ENCODE measurements at places on chromosomes 6 and 20.

- no peak for DNase-seq
Observed at GRCh38 chr6:168411793-168412192, 29.2 kb upstream of the SMOC2 start.

- no peak for DNase-seq
Observed at GRCh38 chr20:7848351-7848750, 91.9 kb downstream of the HAO1 start.

DNA sequence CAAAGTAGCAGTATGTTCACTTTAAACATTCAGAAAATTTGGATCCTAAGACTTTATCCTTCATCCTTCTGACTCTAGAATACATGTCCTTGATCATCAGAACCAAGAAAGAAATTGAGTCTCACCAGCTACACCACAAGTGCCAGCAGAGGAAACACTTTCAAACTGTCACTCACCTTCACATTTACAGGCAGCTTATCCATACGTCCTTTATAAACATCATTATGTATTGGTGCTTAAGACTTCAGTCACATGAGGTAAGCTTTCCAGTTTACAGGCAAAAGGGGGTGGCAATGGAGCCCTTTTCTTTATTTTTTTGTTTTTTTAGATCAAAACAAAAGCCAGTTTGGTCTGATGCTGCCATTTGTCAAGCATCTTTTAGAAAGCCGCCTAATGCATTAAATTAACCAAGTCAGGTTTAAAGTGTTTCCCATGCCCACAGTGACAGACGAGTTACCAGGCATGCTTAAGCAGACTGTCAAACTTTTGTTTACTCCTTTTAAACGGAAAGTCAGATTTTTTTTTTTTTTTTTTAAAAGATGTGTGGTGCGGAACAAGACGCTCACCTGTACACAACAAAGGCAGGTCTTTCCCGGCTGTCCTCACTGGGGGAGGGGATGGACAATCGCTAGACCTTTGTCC lies 952 bp upstream of the BRPF3 start:
- DNase-seq, result peak; percentile 19

GRCh38 chr20:15111654-15112053 lies 774.2 kb upstream of the FLRT3 start:
- no peak for DNase-seq

DNA sequence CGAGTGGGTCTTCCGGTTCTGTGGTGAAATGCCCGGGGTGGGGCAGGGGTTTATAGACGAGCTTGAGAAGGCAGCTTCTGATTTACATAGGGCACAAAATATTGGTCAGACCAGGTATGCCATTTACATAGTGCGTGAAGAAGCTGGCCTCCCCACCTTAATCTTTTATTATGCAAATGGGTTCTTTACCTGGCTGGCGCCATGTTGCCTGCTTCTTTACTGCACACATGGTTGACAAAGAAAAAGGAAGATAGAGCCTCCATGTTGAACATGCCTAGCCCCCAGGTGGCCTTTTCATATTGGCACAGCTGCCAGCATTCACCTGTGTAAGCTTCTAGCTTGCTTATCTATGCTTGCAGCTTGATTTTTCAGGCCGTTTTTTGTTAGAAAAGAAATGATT lies 276.2 kb downstream of the PHACTR1 start:
- DNase-seq, result no peak

DNA sequence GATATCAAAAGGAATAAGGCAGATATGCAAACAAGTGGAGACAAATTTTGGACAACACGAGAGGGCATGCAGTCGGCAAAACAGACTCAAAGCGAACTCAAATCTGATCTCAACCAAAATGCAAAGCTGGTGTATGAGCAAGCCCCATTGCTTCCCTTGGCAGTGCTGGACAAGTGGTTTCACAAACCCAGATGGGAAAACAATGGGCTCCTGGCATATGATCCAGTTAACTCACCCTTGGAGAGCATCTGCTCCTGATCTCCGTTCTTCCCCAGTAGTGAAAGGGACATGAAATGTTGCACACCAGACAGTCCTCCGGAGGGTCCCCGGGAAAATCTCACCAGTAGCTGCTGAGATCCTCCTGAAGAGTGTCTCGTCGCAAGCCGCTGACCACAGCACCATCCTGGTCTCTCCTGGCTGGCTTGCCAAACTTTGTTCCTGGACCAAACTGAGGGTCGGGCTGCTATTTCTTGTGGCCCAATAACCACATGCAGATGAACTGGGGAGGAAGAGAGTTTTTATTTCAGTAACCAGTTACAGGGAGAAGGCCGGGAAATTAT lies 84.3 kb upstream of the THBS2 start:
- DNase-seq, result no peak

GRCh38 chr6:90508753-90509152 lies 78.1 kb downstream of the MAP3K7 start:
- no peak for DNase-seq

DNA sequence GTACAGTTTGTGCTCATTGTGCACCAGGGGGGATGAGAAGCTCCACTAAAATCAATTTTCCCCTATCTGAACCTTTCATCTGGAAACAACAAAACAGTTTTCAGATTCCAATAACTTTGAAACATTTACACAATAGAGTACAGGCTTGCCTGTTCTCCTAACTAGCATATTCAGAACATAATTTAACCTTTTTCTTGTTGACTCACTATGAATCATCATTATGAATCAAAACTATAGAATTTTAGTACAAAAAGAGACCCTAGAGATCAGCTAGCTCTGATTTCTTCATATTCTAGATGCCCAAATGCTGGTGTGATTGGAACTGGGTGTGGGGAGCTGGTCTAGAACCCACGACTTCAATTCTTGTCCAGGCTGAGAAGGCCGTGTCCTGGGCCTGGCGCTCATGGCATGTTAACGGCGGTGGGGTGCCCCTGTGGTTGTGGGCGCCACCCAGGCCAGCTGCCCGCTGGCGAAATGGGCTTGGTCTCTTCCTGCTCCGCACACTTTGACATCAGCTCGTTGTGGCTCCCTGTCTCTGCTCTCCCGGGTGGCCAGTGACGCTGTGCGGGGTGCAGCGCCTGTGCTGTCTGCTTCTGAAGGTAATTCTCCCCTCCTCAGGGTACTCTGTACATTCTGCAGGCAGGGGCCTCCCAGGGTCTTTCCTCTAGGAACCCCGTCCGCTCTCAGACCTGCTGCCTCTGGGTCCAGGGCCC lies 29.9 kb upstream of the AGPAT4 start:
- DNase-seq, result no peak

DNA sequence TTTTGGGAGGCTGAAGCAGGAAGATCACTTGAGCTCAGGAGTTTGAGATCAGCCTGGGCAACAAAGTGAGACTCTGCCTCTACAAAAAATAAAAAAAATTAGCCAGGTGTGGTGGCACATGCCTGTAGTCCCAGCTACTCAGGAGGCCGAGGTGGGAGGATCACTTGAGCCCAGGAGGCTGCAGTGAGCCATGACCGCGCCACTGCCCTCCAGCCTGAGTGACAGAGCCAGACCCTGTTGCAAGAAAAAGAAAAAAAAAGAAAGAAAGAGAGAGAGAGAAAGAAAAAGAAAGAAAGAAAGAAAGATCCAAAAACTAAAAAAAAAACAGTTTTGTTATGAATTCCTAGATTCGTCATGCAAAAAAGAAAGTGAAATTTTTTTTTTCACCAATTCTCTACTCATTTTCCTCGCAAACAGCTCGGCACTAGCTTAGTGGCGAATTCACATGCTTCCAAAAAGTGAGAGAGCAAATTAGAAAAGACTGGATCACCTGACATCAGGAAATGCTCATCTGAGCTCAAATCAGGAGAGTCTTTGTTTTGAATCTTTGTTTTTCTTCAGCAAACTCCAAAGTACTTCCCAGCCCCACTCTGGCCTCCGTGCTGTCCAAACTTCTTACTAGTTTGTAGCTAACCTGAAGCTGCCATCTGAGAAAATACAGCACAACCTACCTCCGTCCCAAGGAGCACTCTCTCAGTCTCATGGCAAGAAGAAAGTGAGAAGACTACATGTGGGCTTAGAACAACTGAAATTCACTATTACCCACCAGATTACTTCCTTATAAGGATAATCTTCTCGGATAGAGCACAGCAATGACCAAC lies 27.0 kb downstream of the IPCEF1 start:
- no peak for DNase-seq

DNA sequence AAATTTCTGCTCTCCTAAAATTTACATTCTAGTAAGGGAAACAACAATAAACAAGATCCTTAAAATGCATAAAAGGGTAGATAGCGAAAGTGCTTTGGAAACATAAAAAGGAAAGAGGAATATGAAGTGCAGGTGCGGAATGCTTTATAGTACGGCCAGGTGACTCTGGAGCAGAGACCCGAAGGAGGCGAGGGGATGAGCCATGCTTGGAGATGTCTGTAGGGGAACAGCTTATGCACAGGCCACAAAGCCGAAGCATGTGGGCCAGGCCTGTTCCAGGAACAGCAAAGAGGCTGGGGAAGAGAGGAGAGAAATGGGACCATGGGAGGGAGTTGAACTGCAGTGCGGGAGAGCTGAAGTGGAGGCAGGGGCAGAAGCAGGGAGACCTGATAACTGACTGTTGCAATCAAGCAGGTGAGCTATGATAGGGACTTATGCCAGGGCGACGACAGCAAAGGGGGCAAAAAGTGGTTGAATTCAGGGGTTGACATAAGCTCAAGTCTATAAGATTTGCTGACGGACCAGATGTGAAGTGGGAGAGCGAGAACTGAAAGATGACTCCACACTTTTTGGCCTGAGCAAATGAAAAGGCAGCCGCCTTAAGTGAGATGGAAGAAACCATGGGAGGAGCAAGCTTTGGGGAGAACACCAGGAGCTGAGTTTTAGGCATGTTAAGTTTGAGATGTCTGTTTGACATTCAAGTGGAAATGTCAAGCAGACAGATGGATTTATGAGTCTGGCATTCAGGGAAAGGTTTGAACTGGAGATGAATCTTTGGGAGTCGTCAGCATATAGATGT lies 83.1 kb downstream of the CNBD2 start:
- DNase-seq, result peak; percentile 15

DNA sequence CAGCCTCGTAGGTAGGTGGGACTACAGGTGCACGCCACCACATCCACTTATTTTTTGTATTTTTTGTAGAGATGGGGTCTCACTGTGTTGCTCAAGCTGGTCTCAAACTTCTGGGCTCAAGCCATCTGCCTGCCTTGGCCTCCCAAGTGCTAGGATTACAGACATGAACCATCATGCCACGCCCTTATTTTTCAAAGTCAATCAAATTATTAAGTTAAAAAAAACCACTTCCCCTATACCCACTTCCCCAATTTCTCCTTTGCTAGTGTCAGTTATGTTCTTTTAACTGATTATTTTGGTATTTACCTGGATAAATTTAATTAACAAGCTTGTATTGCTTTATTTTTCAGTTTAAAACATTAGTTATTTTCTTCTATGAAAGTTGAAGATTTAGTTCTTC lies 49.6 kb downstream of the RIOK1 start:
- DNase-seq, result no peak

GRCh38 chr6:22029171-22029570 lies 267.7 kb downstream of the PRL start:
- no peak for DNase-seq

DNA sequence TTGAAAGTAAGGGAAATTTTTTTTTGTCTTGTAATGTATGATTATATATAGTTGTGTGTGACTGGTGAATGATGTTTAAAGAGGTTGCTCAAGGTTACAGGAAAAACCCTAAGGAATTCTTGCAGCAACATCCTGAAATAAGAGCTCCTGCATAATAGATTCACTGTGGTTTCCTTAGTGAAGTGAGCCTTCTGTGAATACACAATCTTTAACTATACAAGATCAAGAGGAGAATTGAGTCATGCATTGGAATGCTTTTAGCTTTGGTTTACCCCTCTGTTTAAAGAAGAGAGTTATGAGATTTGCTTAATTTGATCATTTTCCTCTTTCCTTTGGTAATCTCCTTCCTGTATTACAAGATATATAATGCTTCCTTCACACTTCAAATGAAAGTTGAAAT lies 141.6 kb upstream of the EYA4 start:
- no peak for DNase-seq

- no peak for DNase-seq
Observed at GRCh38 chr20:62828511-62829230, 11.8 kb downstream of the COL9A3 start.

- no peak for DNase-seq
Observed at GRCh38 chr6:38133932-38134703, 314.6 kb downstream of the ZFAND3 start.

DNA sequence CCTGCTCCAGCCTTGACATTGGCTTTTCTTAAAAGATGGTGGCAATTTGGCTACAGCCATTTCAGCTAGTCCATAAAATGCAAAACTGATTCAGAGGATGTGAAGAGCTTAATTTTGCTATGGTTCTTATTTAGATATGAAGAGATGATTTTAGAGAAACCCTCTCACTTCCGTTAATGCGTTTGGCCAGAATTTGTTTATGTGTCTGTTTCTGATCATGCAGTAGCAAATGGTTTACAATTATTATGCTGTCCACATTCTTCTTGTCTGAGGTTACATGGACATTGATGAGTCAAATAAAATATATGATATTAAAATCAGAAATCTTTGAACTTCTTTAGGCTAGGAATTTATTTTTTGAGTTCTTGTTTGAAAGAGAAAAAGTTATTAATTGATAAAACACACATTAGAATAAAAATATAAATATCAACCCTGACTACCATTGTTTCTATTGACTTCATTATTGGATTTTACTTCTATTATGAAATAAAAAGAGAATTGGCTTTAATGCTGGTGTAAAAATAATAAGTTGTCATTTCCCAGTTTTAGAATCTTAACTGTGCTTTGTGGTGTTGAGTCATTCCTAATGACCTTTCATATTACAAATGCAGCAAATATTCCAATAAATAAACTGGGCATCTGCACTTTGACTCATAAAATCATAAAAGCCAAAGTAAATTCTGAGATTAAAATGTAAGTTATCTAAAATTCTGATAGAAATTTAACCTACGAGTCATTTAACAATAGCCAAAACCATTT lies 1286.0 kb upstream of the GJE1 start:
- DNase-seq, result no peak

DNA sequence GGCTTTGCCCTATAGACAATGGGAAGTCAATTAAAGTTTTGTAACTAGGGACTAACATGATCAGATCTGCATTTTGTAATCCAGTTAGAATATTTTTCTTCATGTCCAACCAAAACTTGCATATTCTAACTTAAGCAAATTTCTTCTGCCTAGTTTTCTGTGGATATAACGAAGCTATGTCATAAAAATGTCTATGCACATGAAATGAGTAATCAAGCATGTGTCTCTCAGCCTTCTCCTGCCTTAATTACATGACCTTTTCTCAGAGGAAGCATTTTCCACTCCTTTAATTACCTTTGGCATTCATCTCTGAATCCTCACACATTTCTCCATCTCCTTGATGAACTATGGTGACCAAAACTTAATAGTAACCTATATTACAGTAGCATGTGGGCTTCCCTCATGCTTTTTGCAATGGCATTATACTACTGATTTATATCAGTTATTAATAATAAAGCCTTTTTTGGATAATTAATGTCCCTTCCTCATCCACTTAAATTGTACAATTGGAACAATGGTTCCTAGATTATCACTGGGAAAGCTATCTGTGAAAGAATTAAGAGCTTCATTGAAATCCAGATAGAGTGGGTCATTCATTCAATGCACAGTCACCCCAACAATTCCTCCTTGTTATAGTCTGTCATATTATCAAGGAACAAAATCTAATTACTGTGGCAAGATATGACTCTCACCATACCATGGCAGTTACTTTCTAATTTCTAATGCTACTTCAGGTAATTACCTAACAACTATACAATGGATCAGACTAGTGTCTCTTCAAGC lies 19.1 kb upstream of the FBXO9 start:
- DNase-seq, result no peak

GRCh38 chr20:40956542-40957264 lies 71.9 kb upstream of the TOP1 start:
- no peak for DNase-seq

GRCh38 chr6:133774356-133774755 lies 114.6 kb upstream of the TCF21 start:
- no peak for DNase-seq
